ENCODE measurements at places on chromosomes 12 and 14. TPM values are rescaled to one million over a fixed set of nuclear protein-coding genes. Genes with fewer than 3 reads are reported as not detected.
A peak's percentile ranks its signal among the peaks of the same experiment; 100 is the strongest.

AKAP6 gene
- 2.3 TPM for total RNA-seq

EPS8 gene
- total RNA-seq: 85.3 TPM

RFX4 gene
- not detected for total RNA-seq

NTF3 gene
- not detected for total RNA-seq

GNG2 gene
- 0.64 TPM for total RNA-seq

SLC25A47 gene
- total RNA-seq: not detected

CCDC91 gene
- total RNA-seq: 35.9 TPM

SNX6 gene
- 85.9 TPM for total RNA-seq

DNA sequence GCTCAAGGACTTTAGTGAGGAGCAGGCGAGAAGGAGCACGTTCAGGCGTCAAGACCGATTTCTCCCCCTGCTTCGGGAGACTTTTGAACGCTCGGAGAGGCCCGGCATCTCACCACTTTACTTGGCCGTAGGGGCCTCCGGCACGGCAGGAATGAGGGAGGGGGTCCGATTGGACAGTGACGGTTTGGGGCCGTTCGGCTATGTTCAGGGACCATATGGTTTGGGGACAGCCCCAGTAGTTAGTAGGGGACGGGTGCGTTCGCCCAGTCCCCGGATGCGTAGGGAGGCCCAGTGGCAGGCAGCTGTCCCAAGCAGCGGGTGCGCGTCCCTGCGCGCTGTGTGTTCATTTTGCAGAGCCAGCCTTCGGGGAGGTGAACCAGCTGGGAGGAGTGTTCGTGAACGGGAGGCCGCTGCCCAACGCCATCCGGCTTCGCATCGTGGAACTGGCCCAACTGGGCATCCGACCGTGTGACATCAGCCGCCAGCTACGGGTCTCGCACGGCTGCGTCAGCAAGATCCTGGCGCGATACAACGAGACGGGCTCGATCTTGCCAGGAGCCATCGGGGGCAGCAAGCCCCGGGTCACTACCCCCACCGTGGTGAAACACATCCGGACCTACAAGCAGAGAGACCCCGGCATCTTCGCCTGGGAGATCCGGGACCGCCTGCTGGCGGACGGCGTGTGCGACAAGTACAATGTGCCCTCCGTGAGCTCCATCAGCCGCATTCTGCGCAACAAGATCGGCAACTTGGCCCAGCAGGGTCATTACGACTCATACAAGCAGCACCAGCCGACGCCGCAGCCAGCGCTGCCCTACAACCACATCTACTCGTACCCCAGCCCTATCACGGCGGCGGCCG lies 1.1 kb downstream of the PAX9 start:
- H3K4me3 ChIP-seq: peak overlapping the region; percentile 97
- H3K4me1 ChIP-seq: peaks cover 27% of the 10 kb centered on the region
- DNase-seq: peak; percentile 57
- H3K36me3 ChIP-seq: peaks cover 16% of the 10 kb centered on the region

GRCh38 chr14:95248432-95248831 lies 71.3 kb downstream of the CLMN start:
- H3K36me3 ChIP-seq: no peaks in the 10 kb centered on the region
- H3K4me3 ChIP-seq: no peak overlapping the region
- H3K4me1 ChIP-seq: peaks cover 16% of the 10 kb centered on the region
- no peak overlapping the region for H3K27ac ChIP-seq
- no peak for DNase-seq

DNA sequence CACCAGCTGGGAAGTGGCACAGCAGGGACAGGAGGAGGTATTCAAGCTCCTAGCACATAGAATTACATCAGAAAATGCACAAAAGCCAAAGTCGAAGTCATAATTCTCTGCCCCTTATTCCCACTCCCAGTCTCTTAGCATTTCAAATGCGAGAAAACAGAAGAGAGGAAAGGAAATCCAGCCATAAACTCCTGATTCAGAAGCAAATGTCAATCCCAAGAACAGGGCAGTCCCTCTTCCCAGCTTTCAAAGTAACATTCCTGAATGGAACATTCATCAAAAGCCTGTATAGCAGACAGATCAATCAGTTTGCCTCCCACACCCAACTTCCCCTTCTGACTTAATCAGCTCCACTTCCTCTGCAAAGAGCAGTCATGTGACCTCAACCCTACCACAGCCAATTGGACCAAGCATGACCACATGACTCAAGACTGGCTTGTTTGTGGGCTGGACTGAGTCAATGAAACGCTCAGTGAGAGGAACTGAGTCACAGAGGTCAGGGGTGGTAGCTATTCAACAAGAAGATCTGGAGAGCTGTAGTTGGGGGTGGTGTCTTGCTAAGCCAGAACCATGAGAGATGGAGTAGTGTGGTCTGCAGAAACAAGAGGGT lies 41.4 kb upstream of the TUNAR start:
- H3K36me3 ChIP-seq: no peaks in the 10 kb centered on the region
- H3K27ac ChIP-seq: no peak overlapping the region
- DNase-seq: no peak
- no peaks in the 10 kb centered on the region for H3K27me3 ChIP-seq
- peaks cover 5% of the 10 kb centered on the region for H3K4me1 ChIP-seq

GRCh38 chr14:45201905-45202304 lies 51.1 kb downstream of the MIS18BP1 start:
- peak; percentile 33 for DNase-seq
- H3K36me3 ChIP-seq: peaks cover 33% of the 10 kb centered on the region
- peaks cover 15% of the 10 kb centered on the region for H3K4me1 ChIP-seq
- H3K27ac ChIP-seq: no peak overlapping the region
- H3K4me3 ChIP-seq: no peak overlapping the region

DNA sequence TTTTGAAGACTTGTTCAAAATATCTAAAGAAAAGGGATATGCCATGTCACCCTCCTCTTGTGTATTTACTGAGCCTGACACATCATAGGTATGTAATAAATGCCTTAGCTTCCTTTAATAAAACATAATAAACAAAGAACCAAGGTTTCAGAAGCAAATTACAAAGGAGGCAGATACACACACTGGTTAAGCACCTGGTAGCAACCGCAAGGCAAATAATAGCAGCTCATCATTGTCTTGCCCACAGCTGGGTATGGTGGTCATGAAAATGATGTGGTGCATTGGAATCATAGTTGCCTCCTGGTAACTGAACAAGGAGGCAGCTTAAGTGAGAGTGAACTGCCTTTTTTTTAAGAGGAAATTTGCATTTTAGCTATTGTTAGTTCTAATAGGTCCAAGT lies 39.0 kb downstream of the PAX9 start:
- no peak for DNase-seq
- H3K4me3 ChIP-seq: no peak overlapping the region
- H3K27ac ChIP-seq: no peak overlapping the region
- H3K36me3 ChIP-seq: peaks cover 6% of the 10 kb centered on the region
- H3K4me1 ChIP-seq: peaks cover 5% of the 10 kb centered on the region

- no peaks in the 10 kb centered on the region for H3K27me3 ChIP-seq
- no peak overlapping the region for H3K27ac ChIP-seq
- H3K4me1 ChIP-seq: no peaks in the 10 kb centered on the region
- H3K36me3 ChIP-seq: no peaks in the 10 kb centered on the region
These were observed 250.5 kb downstream of the ASCL1 start for GRCh38 chr12:103207936-103208335.

- H3K27ac ChIP-seq: no peak overlapping the region
- DNase-seq: peak; percentile 74
- H3K4me3 ChIP-seq: no peak overlapping the region
- peaks cover 2% of the 10 kb centered on the region for H3K27me3 ChIP-seq
- H3K36me3 ChIP-seq: no peaks in the 10 kb centered on the region
These were observed 240.3 kb downstream of the EMP1 start for GRCh38 chr12:13436696-13437391.

DNA sequence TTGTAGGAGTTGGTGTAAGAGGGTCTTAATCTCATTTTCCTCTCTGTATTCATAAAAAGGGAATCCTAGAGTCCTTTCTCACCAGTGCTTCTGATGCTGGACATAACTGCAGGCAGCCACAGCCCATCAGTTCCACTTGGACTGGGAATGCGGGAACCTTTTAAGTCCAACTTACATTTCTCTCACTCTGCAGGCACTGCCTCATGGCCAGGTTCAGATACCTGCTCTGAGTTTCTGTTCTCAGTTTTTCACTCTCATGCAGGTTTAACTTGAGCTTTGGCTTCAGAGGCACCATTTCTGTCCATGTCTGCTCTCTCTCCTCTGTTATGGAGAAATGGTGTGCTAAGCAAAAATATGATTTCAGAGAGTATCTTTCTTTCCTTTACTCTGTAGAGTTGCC lies 4.2 kb downstream of the ACVR1B start:
- H3K36me3 ChIP-seq: peaks cover 13% of the 10 kb centered on the region
- no peak for DNase-seq
- no peak overlapping the region for H3K4me3 ChIP-seq
- no peaks in the 10 kb centered on the region for H3K27me3 ChIP-seq
- H3K27ac ChIP-seq: no peak overlapping the region

DNA sequence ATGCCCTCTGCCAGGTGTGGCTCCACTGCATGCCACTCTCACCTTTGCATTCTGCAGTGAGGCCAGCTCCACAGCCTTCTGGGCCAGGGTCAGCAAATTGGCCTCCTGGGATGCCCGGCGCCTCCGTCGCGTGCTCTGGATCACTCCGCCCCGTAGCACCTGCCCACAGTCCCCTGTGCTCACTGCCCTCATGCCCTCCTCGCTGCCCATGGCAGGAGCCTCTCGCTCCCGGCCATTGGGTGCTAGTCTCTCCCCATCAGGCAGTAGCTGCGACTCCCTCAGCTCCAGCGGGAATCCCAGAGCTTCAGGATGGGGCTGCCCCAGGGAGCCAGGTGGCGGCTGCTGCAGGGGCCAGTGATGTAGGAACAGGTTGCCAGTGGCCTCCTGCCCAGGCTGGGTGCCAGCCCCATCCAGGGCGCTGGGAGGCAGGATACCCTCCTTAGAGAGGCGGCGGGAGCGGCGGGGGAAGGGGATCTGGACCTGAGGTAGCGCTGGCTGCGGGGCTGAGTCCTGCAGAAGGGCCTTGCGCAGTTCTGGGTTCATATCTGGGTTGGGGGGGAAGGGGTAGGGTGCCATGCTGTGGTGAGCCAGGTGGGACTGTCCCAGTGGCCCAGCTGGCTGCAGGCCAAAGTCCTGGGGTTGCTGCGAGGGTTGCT lies 24.5 kb upstream of the PNMA1 start:
- H3K4me3 ChIP-seq: no peak overlapping the region
- H3K36me3 ChIP-seq: peaks cover 73% of the 10 kb centered on the region
- H3K4me1 ChIP-seq: peaks cover 39% of the 10 kb centered on the region
- no peak overlapping the region for H3K27ac ChIP-seq
- no peak for DNase-seq

DNA sequence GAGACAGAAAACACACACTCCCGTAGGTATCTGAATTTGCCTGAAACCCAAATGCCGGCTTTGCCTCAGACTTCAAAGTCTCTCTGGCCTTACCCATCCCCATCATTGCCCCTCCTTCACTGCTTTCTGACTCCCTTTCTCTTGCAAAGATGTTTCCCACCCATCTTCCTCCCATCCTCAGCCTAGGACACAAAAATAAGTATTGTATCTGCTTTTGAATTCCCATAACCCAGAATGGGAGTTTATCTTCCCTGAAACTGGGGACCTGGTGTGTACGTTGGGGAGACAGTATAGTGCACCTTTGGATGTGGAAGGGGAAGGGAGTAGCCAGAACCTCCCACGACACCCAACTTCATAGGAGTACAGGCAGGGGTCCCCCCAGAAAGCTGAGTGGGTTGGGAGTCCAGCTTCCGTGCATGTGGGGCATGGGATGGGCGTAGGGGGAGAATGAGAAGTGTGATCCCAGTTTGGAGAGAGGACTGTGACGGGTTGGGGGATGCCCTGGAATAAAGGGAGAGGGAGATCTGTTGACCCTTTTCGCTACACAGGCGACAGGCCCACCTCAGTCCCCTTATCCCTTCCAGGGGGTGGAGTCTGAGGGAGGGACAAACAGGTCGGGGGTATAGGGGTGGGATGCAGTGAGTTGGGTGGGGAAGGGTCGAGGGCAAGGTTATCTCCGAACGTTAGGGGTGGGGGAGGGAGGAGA lies 488 bp upstream of the KIF5A start:
- no peak overlapping the region for H3K27ac ChIP-seq
- H3K4me1 ChIP-seq: peaks cover 32% of the 10 kb centered on the region
- DNase-seq: no peak
- H3K36me3 ChIP-seq: no peaks in the 10 kb centered on the region
- H3K27me3 ChIP-seq: peaks cover 9% of the 10 kb centered on the region

DNA sequence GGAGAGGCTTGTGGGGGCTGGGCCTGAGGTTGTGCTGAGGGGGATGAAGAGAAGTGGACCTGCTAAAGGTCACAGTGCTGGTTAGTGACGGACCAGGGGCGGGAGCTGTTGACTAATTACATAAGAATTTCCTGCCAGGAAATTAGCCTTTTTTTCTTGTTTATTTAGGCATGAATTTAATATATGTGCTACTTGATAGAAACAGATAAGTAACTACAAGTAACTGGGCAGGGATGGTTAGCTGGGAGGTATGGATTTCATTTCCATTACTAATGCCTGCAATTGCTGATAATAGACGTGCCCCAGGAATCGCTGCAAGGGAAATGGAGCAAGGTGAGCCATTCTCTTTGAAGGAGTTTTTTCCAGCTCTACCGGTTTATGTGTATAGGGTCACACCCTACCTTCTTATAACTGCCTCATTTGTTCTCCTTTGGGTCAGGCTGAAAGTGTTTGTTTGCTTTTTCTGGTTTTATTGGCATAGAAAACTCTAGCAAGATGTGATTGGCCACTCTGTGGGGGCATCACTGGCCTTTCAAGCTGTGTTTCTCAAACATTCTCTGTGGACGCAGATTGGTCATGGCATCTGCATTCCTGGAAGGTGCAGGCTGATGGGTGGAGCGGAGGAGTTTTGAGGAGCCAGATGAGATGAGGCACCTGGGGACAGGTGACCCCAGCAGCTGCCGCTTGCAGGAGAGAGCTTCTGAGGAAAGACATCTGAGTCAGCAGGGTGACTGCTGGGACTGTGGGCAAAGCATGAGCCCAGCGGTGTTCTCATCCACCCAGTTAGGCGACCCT lies 19.0 kb upstream of the GPRC5A start:
- H3K36me3 ChIP-seq: no peaks in the 10 kb centered on the region
- H3K4me3 ChIP-seq: no peak overlapping the region
- H3K4me1 ChIP-seq: peaks cover 32% of the 10 kb centered on the region
- no peaks in the 10 kb centered on the region for H3K27me3 ChIP-seq
- DNase-seq: peak; percentile 49

GRCh38 chr14:60561845-60562746 lies 53.1 kb downstream of the SIX6 start:
- DNase-seq: peak; percentile 71
- H3K36me3 ChIP-seq: no peaks in the 10 kb centered on the region
- no peaks in the 10 kb centered on the region for H3K4me1 ChIP-seq
- H3K27me3 ChIP-seq: no peaks in the 10 kb centered on the region

DNA sequence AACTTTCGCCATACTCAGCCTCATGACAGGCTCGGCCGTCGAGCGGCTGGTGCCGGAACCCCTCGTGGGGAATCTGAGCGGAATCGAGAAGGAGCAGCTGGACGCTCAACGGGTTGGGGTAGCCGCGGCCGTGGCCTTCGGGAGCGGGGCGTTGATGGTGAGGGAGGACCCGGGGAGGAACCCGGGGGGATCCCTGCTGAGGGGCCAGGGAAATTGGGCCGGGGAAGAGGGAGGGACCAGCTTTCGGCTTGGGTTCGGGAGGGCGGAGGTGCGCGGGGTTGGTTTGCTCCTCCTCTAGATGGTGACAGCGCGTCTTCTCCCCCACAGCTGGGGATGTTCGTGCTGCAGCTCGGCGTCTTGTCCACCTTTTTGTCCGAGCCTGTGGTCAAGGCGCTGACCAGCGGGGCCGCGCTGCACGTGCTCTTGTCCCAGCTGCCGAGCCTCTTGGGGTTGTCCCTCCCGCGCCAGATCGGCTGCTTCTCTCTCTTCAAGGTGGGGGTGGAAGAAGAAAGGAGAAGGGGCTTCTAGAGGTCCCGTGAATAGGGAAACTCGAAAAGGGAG lies 9.8 kb downstream of the ARHGEF25 start:
- peak overlapping the region; percentile 47 for H3K4me3 ChIP-seq
- H3K4me1 ChIP-seq: peaks cover 5% of the 10 kb centered on the region
- no peaks in the 10 kb centered on the region for H3K36me3 ChIP-seq
- DNase-seq: no peak
